ENCODE measurements at places on chromosomes 6 and 20.
A peak's percentile ranks its signal among the peaks of the same experiment; 100 is the strongest.

GRCh38 chr20:57658833-57659516 lies 38.7 kb upstream of the ZBP1 start:
- no peak for DNase-seq

GRCh38 chr6:165961233-165961632 lies 206.4 kb downstream of the TBXT start:
- no peak for DNase-seq

DNA sequence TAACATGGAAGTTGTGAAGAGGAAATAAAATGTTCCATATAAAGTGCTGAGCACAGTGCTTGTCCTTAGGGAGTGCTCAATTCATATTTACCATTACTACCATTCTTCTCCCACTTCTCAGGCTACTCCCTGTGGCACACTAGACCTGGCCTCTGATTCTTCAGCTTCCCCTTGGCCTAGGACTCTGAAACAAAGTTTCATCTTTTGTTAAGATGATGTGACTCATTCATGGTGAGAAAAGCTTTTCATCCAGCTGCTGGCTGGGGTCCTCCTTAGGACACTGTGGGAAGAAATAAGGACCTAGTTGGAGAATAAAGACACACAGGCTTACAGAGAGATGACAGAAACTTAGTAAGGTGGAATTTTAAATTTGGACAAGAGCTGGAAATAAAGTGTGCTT lies 314.8 kb downstream of the CDC5L start:
- DNase-seq: no peak

DNA sequence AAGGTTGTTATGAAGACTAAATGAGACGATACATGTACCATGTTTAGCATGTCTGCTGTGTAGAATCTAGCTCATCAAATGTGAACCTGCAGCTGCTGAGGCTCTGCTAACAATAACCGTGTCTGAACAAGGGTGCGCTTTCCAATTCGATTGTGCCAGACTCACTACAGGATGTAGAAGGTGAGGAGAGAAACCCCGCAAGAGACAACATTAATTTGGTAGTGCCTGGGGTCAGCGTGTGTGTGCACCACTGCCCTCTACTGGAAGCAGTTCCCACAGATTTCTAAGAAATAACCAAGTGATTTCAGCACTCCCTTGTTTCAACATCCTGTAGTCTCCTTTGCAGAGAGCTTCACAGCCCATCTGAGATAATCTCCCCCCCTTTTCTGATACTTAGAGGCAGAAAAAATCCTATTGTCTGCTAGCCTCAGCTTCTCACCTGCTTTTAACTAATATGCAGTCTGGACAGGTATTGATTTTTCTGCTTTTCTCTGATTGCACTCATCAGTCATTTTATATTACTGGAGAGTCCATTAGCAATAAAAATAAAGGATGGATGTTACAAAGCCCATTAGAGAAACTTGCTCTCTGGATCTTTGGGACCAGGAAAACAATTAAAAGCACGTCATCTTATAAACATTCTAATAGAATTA lies 96.7 kb upstream of the BACH2 start:
- peak; percentile 66 for DNase-seq

All from HL-60 (cell line).